ENCODE measurements at places on chromosomes 1 and 21.
A peak's percentile ranks its signal among the peaks of the same experiment; 100 is the strongest.

DNA sequence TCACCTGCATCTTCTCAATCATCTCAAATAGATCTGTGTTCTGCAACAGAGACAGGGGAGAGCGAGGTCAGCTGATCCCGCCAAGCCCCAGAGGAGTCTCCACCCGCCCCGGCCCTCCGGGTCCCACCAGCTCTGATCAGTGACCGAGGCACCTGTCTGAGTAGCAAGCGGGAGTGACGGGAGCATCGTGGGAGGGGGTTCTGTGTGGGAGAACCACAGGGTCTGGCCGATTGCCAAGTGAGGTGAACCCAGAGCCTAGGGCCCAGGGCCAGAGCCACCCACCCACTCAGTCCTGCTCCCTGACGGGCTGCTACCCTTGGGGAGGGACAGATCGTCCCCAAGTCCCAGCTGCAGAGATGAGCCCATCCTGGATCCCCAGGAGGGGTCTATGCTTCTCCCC is 49.1 kb downstream of the RAP1GAP start:
- no peak for DNase-seq

GRCh38 chr1:97551113-97551512 is 369.7 kb downstream of the DPYD start:
- DNase-seq = no peak

- peak; percentile 5 for DNase-seq
These were observed 5.7 kb upstream of the PLPP3 start for GRCh38 chr1:56584910-56585528.

GRCh38 chr1:20028726-20029125 is 41.3 kb upstream of the PLA2G5 start:
- no peak for DNase-seq

DNA sequence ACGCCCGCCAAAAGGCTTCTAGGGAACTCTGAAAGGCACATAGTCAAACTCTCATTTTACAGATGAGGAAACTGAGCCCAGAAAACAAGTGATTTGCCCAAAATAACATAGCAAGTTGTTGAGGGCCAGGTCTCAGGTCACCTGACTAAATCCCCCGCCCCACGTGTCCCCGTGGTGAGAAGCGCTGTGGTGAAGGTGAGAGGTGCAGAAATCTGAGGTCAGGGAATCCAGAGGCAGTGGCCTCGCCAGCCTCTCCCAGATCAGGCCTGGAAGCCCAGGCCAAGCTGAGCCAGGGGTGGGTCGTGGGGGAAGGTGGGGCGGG is 5.1 kb downstream of the HDGF start:
- DNase-seq = no peak

DNA sequence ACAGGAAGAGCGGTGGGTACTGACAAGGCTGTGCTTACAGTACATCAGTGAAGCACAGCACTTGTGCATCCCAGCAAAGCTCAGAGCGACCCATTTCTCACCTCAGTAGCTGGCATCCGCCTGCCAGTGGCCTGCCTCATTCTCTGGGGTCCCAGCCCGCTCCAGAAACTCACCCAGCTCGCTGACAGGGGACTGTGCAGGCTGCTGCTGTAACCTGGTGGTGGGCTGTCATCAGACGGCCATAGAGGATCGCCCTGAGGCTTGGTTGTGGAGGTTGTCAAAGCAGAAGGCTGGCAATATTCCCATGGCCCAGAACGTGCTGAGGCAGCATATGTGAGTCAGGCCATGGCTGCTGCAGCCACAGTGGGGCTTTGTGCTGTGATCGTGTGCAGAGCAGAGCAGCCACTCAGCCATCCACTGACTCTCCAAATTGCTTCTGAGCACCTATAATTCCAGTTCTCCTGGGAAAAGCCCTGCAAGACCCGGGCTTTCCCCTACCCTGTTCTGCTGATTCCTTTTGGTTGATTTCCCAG is 13.6 kb upstream of the GPR137B start:
- DNase-seq = no peak

DNA sequence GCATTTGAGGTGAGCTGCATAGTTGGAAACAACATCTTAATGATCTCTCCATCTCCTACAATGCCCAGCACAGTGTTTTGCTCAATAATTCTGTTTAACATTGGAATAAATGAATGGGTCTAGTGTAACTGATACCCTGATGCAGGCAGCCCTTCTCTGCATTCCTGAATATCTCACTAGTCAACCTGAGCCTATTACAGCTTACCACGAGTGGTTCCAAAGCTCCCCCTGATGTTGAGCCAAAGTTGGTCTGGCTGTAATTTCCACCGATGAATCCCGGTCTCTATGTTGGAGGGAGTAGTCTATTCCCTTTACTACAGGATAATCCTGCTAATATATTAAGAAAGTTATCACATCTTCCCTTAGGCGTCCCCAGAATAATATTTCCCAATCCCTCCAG is 63.8 kb downstream of the ZBTB18 start:
- DNase-seq = no peak

- no peak for DNase-seq
These were observed 487.6 kb downstream of the DPYD start for GRCh38 chr1:97433094-97433823.

DNA sequence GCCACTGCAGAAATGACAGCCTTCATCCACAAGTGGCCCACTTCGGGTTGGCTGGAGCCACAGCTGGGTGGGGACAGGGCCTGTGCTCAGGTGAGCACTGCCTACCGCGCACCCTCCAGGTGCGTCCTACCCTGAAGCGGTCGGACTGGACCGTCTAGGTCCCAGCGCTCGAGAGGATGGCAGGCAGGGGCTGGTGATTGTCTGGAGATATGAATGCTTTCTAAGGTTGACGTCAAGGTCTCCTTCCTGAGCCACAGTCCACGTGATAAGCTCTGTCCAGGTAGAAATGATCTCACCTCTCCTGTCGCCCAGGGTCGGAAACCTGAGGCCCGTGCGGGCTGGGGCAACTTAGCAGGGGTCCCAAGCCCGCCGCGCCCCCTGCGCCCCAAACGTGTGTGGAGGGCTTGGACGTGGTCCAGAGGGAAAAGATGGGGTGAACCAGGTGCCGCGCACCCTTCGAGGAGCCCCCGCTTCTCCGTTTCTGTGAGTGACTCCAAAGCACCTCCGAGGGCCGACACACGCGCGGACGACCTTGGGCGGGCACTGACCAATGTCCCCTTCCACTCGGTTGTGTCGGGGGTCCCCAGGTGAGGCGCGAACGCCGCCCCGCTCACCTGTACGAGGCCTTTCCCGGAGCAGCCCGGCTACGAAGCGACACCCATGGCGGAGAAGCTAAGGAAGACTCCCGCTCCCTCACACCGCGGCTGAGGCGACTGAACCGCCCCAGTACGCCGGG is 853 bp upstream of the DOP1B start:
- DNase-seq = no peak

- DNase-seq = no peak
These were observed 30.3 kb downstream of the RXRG start for GRCh38 chr1:165414620-165415019.

DNA sequence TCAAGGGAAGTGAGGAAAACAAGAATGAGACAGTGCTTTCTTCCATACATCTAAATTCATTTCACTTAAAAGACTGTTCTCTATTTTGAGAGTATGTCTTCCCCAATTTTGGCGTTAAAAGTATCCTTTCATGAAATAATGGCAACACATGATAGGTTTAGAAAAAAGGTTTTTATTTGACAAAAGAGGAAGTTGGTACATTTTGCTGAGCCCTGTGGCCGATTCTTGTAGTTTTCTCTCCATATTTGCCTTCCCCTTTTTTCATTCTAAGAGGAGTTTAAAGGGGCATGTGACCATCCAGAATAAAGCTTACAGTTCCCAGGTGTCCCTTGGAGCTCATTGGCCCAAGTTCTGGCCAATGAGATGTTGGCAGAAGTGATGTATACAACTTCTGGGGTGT is 140.4 kb upstream of the KCNE2 start:
- no peak for DNase-seq

DNA sequence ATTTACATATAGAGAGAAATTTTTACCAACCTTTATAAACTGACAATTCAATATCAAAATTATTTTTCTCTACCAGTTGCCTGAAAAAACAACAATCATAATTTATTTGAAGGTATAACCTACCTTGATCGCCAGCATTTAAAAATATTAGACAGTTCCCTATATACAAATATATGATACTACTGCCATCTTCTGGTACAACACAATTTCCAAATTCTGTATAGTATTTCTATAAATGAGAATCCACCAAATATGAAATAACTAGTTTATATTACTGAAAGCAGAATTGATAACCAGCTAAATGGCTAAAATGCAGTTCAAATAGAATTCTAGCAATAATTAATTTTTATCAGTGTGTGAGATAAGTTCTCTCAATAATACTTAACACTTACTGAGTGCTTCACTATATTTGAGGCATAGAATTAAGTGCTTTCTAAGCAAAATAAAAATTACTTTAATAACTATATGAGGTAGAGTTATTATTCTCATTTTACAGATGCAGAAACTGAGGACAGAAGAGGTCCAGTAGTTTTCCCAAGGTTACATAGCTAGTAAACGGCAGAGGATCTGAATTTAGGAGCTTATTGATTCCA is 75.6 kb downstream of the PIGK start:
- DNase-seq = no peak

GRCh38 chr1:110879758-110880606 is 7.0 kb downstream of the CD53 start:
- no peak for DNase-seq

DNA sequence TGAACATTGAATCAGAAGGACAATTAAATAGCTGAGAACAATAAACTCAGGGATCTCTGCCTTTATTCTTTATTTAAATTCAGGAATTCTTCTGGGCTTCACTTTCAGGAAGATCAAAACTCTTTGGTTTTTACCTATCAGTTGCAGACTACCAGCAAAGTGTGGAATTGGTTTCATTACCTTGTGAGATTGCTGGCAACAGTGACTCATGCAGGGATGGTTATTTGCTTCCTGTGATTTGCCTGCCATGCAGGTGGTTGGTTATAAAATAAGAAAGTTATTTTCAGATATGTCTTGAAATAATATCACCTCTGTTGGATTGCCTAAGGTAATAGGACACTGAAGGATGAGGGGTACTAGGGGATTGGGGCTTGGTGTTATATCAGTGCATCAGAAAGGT is 204.6 kb downstream of the PTBP2 start:
- DNase-seq = no peak

- DNase-seq = no peak
These were observed 18.3 kb upstream of the EPB41 start for GRCh38 chr1:28895896-28896608.

DNA sequence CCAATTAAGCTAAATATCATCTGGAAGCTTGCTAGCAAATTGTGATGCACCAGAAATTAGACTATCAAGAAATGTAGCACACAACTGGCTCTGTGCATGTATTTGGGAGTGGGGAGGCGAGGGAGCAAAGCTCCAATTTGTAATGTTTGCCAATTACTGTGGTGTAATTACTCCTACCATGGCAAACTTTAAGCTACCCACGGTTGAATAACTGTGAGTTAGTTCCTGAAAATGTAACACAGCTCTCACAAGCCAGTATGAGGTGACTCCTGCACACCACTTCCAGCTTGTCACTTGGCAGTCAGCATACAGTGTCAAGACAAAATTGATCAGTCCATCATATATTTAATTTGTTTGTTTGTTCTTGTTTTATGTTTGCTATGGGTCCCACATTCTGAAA is 141.2 kb downstream of the TM2D1 start:
- no peak for DNase-seq

DNA sequence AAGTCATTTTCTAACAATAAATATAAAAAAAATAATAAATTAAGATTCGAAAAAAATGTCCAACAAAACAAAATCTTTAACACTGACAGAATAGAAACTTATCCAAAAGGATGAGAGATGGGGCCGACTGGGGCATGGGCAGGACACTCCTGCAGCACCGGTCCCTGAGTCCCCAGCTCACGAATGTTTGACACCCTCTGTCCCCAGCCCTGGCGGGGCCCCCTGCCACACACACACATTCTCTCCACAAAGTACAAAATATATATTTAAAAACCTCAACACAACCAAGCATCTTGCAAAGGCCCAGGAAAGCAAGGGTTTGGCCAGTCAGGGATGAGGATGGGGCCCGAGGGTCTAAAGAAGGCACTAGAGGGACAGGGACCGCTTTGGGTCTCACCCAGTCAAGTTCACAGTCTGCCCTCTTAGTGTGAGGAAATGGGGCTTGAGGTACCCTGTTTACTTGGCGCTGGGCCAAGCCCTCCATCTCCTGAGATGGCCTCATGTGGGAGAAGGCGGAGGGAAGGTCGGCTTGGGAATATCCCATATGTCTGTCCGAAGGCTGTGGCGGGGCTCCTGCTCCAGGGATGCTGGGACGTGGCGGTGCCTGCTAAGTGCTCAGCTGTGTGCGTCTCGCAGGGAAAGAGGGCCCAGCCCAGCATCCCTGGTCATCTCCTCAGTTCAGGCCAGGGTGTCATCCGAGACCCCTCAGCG is 31.3 kb downstream of the EPHA2 start:
- no peak for DNase-seq

DNA sequence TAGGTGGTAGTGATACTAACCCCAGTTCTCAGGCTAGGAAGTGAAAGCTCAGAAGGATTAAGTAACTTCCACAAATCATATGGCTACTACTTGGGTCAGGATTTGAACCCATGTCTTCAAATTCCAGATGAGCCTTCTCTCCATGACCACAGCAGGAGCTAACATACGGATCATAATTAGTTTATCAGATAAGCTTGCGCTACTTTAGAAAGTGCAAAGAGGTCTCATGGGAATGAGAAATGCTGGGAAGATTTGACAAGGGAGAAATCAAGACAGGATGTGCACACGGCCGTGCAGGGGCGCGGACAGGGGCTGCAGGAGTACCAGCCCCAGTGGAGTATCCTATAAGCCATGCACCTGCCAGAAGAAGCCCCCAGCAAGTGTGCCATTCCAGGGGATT is 5.2 kb downstream of the PLEKHA6 start:
- DNase-seq = no peak

DNA sequence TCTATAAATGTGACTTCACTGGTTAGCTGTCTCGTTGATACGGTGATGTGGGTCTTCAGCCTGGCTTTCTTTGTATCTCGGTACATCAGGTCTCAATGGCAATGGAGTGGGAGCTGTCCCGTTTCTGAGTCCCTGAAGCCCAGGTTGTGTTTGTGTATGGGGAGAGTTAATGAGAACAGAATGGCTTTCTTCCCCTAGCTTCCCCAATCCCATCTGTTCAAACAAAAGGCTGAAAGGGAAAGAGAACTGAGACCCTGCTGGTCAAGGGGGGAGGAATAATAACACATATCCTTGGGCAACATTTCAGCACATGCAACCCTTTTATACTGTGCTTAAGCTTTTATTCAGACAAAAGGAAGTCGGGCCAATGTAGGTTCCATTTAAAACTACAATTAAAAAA is 28.4 kb upstream of the CASQ2 start:
- no peak for DNase-seq

DNA sequence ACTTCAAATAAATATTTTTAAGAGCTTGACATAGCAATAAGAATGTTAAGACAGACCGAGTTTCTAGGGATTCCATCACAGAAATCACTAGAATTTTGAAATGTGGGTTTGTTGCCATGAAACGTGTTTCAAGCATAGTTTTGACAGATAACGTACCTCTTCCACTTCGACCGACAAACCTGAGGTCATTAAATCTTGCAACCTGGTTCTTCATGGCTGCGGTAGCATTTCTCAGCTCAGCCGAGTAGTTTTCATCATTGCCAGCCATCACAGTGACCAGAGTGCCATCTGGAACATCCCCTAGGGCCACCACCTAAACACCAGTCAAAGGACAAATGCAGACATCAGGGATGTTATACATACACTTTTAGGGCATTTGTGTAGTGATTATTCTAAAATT is 168.7 kb downstream of the RUNX1 start:
- DNase-seq = peak; percentile 32

Measured in NCI-H187 (cell line).